ENCODE measurements at places on chromosomes 4 and X.

GRCh38 chr4:74517996-74518395 is 73.1 kb downstream of the AREG start:
- DNase-seq, result no peak

GRCh38 chrX:3134316-3134945 is 93.2 kb downstream of the ARSF start:
- DNase-seq, result no peak

- DNase-seq, result no peak
Observed at GRCh38 chr4:47486231-47486673, 1.2 kb downstream of the ATP10D start.

DNA sequence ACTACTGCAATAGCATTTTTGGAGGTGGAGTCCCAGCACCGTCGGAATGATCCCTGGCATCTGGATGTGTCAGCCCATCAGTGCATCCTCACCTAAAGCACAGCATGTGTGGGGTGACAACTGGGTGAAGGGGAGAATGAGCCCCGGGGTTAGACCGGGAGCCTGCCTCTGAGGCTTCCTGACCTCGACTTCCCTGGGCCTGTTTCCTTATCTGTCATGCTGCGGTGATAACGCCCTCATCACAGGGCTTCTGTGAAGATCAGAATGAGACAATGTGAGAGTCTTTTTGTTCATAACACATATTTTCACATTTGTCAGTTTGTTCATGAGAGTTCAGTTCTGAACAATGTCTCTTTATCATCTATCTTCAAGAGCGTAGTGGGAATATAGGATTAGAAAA is 31.1 kb upstream of the PDLIM3 start:
- no peak for DNase-seq

- no peak for DNase-seq
Observed at GRCh38 chrX:24371391-24371972, 11.0 kb downstream of the SUPT20HL1 start.

DNA sequence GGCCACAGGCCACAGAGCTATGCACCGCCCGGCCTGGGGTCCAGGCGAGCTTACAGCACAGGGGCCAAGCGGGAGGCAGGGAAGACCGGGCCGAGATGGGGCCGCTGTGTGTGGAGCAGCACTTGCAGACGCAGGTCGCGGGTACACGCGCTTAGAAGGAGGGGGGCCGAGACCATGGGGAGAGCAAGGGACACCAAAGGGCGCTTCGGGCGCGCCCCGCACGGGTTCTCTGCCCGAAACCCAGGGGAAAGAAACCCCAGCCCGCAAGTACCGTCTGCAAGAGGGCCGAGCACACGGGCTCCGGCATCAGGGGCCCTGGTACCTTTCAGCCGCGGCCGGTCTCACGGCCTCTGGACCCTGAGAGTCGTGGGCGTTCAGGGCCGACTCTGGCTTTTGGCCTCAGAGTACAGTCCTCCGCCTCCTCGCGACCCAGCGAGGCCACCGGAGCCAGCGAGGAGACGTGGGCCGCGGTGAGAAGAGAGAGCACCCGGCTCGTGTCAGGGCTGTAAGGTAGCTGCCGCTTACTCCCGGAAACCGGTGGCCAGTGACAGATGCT is 342 bp downstream of the EOLA2 start:
- DNase-seq, result no peak

- no peak for DNase-seq
Observed at GRCh38 chrX:12611471-12611870, 179.7 kb upstream of the PRPS2 start.

DNA sequence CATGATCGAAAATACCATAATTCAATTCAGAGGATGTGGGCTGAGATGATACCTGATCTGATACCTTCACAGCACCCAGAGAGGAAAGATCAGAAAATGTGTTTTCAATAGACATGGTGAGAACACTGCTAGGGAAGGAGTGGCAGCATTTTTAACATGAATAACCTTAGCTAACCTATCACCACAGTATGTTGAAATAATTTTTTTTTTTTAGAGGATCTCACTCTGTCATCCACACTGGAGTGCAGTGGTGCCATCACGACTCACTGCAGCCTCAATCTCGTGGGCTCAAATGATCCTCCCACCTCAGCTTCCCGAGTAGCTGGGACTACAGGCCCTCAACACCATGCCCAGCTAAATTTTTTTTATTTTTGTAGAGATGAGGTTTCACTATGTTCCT is 90.5 kb upstream of the RAPGEF2 start:
- no peak for DNase-seq

DNA sequence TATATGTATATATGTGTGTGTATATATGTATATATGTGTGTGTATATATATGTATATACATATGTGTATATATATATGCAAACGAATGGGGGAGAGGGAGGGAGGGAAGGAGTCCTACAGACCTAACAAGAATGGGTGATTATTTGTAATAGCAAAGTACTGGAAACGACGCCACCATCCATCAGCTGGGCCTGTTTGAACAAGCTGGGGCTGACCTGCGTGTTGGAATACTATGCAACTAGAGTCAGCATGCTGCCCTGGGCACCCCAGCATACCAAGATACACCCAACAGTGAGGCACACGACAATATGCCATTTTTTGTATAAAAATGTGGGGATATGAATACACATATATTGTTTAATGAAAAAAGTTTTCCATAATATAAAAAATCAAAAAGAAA is 21.6 kb upstream of the CCNQ start:
- no peak for DNase-seq

DNA sequence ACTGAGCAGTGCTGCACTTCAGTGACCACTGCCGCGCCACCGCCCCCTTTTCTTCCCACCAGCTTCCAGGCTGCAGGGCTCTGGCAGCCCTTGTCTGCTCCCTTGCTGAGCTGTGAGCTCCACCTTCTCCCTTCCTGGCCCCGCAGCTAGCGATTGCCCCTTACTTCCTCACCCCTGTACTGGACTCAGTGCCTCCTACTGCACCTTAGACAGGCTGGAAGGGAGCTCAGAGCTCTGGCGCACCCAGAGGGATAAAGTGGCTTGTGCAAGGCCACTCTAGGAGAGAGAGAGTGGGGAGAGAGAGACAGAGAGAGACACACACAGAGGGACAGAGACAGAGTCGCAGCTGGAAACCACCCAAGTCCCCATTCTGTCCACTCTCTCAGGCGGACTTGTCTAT is 6.0 kb downstream of the RASL11B start:
- DNase-seq, result no peak

DNA sequence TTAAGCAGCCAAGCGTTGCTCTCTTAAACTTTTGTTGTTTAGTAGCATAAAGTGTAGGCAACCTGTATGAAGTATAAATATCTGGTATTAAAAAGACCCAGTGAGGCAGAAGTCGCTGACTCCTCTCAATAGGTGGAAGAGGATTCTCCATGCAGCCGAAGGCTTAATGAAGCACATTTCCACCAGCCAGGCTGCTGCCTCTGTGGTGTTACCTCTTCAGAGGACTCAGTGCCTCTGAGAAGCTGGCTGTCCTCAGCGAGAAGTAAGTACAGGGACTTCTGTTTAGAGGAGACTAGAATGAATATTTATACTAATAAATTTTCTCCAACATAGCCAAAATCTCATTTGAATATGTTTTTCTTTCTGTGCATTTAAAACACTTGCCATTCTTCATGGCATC is 6.0 kb downstream of the SORBS2 start:
- no peak for DNase-seq

DNA sequence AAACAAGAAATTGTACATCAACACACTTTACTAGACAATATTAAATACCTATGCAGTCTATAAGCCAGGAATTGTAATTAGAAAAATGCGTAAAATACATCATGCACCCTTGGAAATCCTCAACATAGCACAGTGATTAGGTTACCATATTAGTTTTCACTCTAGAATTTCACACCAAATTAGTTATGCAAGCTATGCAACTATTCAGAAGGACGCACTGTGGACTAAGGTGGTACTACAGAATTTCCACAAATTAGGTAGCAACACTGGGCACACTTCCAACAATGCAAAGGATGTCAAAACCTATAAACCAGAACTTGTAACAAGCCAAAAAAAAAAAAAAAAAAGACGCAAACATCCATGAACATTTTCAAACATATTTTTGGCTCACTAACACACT is 71.1 kb upstream of the ZCCHC13 start:
- DNase-seq, result no peak

DNA sequence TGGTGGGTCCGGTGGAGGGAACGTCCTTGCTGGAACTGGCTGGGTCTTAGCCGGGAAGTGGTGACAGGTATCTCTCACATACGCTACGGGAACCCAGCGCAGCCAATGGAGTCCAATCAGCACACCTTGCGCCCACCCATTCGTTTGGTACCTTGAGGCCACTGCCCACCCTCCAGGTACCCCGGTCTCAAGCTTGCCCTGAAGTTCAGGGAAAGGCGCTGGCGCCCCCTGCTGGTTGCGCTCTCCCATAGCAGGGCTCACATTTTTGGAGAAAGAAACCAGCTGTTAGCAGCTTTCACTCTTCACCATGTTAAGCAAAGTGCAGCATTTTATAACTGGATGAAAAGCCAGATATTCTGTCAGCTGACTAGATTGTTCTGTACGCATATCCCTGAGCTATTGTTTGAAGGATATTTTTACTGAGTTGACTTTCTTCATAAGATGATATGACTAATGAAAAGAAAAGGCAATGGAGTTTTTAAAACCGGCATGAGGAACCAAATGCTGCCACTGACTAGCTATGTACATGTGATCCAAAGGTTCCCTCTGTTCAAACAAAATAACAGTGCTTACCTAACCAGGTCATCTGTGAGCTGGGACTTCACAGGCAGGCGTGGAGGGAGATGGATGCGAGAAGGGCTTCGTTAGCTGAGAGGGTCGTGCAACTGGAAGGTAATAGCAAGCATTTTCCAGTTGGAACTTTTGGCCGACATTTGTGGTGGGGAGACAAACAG is 43.7 kb downstream of the OTOP1 start:
- no peak for DNase-seq

GRCh38 chrX:148929686-148930085 is 429.3 kb downstream of the AFF2 start:
- DNase-seq, result no peak

GRCh38 chrX:44071847-44072551 is 98.8 kb upstream of the NDP start:
- DNase-seq, result peak; percentile 57

DNA sequence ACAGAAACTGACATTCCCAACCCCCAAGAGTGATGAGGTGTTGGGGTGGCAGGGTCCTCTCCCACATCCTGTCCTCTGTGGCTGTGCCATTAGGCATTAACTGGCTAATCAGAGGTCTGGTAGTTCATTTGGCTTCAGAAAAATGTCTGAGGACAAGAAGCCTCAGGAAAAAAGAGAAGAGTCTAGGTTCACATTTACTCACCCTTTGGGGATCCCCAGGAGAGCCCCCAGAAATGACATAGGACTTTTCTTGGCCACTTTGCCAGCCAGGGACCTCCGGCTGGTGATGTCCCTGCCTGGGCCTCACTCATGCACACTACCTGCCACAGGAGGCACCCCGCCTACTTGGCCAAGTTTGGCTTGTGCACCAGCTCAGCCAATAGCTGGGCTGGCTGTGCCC is 173.0 kb downstream of the RBM46 start:
- DNase-seq, result no peak
